ENCODE measurements at places on chromosomes 7 and 10.

GRCh38 chr7:99863847-99864440, 12.9 kb downstream of the OR2AE1 start:
- DNase-seq = no peak

GRCh38 chr7:88771417-88771816, 11.9 kb downstream of the ZNF804B start:
- no peak for DNase-seq

DNA sequence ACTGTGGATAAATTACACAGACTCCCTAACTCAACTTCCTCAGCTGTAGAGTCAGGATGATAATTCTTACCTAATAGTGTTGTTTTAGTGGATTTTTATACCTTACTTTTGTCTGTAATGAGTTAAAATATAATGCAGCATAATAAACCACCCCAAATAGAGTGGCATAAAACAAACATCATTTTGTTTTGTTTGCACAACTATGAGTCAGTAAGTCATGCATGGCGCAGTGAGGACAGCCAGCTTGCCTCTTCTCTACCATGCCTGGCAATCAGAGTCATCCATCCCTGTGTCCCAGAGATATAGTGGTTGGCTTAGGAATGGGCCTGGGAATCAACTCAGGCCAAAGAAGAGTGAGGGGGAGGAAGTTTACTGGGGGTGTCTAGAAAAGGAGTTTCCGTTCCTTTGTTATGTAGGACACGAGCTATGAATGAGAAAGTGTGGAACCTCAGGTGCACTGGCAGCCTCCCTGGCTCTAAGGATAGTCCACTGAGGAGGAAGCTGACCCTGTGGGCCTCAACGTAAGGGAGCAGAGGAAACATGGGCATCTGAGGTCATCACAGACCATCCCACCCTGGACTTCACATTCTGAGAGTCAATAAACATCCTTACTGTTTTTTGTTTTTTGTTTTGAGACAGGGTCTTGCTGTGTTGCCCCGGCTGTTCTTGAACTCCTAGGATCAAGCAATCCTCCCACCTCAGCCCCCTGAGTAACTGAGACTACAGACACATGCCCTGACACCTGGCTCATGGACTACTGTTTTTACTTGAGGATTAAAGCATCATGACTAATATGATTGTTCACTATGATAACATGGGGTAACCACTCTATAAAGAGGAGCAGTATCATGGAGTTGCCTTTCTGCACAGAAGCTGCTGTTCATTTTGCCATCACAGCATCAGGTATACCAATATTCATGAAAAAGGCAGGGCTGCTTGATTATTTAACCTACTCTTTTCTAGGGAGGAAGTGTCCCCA, 21.0 kb upstream of the GRB10 start:
- no peak for DNase-seq

- no peak for DNase-seq
Measured at GRCh38 chr7:35970458-35970857, 169.6 kb downstream of the SEPTIN7 start.

- no peak for DNase-seq
Measured at GRCh38 chr10:122057841-122058413, 69.0 kb downstream of the TACC2 start.

DNA sequence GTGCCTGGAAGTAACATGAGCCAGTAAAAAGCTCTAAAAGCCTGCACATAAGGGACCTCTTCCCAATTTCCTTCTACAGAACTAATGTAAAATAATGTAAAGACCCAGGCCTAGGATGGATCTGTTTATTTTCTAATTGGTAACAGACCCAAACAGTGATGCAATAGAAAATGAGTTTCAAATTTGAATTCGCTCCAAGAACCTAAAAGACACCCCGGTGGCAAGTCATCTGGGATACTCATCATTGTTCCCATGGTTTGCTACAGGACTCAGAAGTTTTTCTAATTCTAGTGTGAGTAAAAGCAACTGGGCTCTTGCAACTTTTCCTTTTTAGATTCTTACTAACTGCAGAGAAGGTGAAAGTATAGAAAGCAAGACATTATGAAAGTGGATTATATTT, 271.3 kb upstream of the CACNA2D1 start:
- no peak for DNase-seq

GRCh38 chr10:33716501-33717267, 382.2 kb upstream of the NRP1 start:
- DNase-seq = no peak

DNA sequence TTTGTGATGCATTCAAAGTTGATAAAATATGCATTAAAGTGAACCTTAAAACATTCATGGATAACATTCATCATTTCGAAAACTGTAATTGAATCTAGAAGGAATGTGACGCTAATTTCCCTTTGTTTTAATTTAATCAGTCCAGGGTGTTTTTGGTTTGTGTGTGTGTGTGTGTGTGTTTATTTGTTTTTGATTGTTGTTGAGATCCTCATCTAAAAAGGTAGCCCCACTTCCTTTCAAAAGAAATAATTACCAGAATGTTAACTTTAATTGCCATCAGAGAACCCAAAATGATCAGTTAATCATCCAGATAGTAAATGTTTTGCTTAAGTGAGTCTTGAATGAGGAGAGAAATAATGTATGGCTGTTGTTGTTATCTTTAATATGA, 74.5 kb upstream of the PTPRZ1 start:
- DNase-seq = no peak

GRCh38 chr7:25279705-25280104, 51.4 kb upstream of the NPVF start:
- no peak for DNase-seq

DNA sequence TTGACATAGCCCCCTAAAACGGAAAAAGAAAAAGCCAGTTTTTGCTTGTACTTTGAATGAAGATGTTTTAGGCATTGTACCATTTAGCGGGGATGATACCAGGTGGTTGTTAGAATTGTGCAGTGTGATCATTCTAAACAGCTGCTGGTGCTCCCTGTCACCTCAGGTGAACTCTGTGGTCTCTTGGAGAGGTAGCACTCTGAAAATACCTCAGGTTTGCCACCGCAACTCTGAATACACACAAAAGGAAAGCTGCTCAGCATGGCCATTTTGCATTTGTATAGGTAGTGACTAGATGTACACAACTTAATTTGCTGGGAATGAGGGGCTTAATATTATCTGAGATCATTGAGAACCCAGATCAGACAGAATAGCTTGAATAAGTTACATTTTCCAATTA, 52.6 kb downstream of the PLEKHA8 start:
- no peak for DNase-seq

GRCh38 chr10:131513445-131513844, 201.9 kb upstream of the TCERG1L start:
- no peak for DNase-seq

DNA sequence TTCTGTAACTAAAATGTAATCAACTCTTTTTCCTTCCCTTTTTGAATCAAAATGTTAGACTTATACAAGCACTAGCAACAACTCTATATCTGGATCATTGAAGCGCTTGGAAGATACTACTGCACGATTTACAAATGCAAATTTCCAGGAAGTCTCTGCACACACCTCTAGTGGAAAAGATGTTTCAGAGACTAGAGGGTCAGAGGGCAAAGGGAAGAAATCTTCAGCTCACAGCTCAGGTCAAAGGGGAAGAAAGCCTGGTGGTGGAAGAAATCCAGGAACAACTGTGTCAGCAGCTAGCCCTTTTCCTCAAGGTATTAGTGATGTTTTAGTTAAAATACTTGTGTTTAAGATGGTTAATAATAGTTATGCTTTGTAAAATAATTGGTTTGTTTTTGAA, 136.4 kb downstream of the MLLT10 start:
- DNase-seq = no peak

GRCh38 chr7:47453093-47454061, 128.5 kb downstream of the TNS3 start:
- DNase-seq = no peak

- DNase-seq = no peak
Measured at GRCh38 chr7:122525355-122525754, 173.6 kb downstream of the RNF133 start.

- DNase-seq = no peak
Measured at GRCh38 chr10:97197030-97197500, 11.3 kb upstream of the SLIT1 start.

- no peak for DNase-seq
Measured at GRCh38 chr7:139992353-139993044, 70.3 kb downstream of the PARP12 start.

DNA sequence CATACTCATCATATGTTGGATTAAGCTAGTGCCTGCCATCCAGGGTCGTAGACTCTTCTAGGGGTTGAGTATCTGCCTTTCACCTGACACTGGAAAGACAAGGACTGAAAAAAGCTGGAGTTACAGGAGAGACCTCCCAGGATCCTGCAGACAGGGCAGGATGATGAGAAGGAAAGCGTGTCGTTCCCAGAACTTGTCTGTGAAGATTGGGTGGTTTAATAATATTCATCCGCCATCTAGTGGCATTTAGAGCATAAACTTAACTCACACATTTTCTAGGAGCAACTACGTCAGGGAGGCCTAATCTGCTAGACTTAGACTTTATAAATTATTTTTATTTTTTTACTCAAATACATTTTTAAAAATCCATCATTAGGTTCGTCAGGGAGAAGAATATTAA, 59.6 kb downstream of the ADRB1 start:
- DNase-seq = peak; percentile 68

DNA sequence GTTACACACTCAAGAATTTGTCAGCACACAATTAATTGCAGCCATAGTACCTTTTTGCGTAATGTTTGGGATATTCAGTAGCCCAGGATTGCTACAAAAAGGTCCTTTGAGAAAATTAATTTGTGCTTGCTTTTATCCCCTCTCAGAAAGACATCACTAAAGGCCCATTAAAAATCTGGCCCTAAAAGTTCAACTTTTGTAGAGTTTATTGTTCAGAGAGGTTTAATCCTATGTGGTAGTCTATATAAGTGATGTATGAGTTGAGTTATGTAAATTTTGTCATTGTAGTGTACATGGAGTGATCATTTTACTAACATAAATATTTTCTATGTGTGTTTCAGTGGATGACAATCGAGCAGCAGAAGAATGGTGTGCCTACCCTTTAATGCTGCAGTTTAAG, 126.0 kb downstream of the LCOR start:
- DNase-seq = no peak

DNA sequence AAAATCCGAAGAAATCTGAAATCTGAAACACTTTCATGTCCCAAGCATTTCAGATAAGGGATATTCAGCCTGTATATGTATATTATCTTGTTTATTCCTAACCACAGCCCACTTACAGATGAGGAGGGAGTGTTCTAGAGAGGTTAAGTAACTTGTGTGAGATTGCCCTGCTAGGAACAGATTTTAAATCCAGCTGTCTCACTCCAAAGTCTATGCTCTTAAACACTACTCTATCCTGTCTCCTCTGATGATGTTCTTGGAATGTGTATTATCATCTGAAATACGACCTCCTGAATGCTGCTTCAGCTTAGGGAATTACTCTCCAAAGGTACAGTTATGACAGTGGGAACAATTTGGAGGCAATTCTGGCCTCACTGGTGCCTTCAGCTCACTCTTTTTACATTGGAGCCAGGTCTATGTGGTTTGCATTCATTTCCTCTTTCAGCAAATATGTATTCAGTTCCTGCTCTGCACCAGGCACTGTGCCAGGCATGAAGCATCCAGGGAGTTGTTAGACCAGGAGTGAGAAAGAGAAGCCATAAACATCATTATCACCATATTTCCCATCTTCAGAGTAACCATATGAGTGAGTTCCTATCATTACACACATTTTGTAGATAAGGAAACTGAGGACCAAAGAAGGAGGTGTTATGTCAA, 70.2 kb downstream of the NOC3L start:
- no peak for DNase-seq

- DNase-seq = no peak
Measured at GRCh38 chr7:77313876-77314480, 102.2 kb downstream of the GSAP start.

DNA sequence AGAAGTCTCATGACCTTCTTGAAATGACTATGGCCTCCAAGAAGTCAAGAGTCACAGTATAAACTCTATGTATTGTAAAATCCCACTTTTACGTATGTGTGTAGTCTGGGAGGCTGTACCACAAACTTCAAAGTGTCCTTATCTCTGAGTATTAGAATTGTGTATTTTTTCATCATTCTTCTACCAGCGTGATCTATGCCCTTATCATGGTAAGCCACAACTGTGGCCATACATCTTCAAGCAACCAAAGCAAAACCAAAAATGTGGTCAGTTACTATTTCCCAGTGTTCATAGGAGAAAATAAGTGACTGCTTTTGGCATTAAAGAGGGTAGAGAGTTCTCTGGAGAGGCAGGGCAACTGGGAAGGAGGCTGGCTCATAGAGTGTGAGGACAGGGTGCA, 42.8 kb downstream of the SPOCK2 start:
- DNase-seq = no peak

- DNase-seq = no peak
Measured at GRCh38 chr10:17368708-17369272, 85.6 kb downstream of the ST8SIA6 start.

DNA sequence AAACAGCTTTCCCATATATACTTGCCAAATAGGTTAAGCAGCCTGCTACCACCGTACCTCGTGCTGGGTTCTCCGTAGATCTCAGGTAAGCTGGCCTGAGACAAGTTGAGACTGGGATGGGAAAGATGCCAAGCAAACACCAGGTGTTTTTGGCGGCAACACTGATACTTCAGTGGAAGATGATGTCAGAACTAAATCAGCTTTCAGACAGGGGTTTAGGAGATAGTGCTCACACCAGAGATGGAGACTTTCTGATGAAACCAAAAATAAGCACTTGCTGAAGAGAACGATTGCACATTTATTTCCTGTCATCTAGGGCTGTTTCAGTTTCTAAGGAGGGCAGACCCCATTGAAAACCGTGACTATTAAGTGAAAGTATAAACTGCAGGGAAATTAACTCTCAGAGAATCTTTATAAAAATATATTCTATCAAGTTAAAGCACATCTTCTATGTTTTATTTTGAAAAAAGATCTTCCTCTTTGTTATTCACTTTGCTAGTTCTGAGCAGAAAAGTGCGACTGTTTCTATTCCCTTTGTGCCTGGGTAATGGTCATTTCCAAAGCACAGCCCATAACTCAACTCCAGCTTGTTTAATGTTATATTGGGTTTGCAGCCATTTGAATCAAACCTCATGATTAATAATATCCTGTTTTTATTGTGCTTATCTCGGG, 149.9 kb downstream of the CPED1 start:
- DNase-seq = no peak

GRCh38 chr7:29146888-29147609, 712 bp upstream of the CPVL start:
- peak; percentile 30 for DNase-seq

DNA sequence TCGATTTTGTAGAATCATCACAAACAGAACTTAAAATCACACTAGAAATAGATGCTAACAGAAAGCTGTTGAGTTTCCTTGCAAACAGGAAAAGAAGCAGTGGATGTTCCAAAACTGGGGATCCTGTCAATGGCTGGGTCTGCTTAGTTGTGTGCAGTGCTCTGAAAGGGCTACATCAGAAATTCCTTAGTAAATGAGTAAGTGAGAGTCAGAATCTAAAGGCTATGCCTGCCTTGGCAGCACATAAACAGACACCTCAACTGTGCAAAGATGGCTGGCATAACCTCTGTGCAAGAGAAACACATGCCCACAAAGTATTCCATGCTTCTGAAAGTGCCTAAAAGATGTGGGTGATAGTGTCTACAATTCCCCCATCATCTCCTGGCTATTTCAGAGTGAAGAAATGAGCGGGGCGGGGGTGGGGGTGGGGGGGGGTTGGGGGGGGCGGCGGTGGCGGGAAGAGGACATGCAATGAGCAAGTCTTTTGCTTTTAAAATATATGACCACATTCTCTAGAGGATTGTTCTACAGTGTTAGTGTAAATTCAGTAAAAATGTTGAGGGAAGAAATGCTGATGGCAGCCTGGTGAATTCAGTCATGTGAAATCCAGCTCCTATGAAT, 138.1 kb upstream of the LAMB4 start:
- no peak for DNase-seq
